Cerebellar cortex (tissue), 1 donor: ENCODE measurements at places on chromosomes 6 and 20.

DNA sequence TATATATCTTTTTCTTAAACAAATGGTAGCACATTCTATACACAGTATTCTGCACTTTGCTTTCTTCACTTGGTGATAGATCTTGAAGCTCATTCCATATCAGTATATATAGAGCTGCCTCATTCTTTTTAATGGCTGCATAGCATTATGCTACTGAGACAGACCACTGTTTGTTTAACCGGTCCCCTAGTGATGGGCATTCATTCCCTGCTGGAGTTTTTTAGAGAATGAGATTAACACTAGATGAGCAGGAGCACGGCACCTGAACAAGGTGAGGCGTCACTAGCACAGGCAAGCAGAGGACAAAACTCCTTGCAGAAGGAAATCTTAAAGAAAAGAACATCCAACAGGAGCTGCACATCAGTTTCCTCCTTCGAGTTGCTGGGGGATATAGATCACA, 69.6 kb downstream of the GNAS-AS1 start:
- no peak for DNase-seq

DNA sequence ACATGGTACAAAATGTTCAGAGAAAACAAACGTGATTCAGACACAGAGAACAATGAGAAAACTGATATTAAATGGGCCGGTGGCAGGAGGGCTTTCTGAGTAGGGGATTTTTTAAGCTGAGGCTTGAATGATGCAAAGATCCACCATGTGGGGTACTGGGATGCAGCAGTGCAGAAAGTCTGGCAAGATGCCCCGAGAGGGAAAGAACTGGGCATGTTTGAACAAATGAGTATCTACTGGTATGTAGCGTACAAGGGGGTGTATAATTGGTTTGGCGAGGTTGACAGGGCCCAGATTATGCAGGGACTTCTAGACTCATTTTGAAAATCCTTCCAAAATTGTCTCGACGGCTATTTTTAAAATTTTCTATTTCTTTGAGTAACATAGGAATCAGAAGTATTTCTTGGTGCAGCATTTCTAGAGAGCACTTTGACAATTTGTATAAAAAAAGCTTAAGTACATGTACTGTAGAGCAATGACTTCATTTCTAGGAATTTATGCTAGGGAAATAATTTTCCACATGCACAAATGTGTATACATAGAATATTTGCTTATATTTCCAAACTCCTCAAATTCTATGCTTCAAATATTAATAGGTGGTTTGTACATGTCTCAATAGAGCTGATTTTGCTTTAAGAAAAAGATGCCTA, 119.6 kb upstream of the DOK5 start:
- DNase-seq, result no peak

- DNase-seq, result no peak
Measured at GRCh38 chr20:19122395-19122794, 90.0 kb upstream of the SLC24A3 start.

GRCh38 chr20:50728981-50729874, 2.2 kb upstream of the PARD6B start:
- DNase-seq, result no peak

- no peak for DNase-seq
Measured at GRCh38 chr6:48809245-48809644, 653.8 kb downstream of the MMUT start.

DNA sequence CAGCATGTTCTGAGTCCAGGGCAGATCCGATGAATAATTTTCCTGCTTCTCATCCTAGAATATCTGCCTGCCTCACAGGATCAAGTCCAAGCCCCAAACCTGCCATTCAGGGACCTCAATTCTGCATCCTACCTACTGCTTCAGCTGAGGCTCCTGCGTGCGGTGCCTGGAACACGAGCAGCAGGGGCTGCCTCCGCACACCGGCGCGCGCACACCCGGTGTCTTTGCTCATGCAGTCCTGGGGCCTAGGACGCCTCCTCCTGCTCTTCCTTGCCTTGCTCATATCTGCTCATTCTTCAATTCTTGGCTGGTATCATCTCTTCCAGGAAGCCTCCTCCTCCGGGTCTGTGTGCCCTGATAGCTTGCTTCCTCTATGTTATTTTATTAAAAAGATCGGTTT, 81.1 kb upstream of the AGPAT4 start:
- no peak for DNase-seq
